ENCODE measurements at places on chromosomes 3 and 15.

DNA sequence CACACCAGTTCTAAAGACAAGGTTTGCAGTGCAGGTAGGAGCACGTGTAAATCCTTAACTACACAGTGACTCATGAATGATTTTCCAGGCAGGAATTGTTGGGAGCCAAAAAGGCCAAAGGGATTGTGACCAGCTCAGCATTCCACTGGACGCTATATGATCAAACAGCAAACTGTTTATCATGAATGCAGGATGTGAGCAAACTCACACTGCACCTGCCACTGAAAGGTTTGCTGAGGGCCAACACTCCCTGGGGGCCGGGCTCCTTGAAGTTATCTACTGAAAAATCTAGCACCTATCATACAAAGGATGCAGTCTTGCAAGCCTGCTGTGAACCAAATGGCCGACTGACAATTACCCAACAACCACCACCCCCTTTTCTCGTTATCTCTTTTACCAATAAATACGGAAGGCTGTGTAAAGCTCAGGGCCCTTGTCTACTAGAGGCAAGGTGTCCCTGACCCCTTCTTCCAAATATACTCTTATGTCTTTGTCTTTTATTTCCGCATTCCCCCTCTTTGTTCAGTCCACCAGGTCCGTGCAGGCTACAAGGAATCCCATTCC lies 11.5 kb upstream of the DNASE1L3 start:
- DNase-seq, result no peak

GRCh38 chr15:99197856-99198255 lies 51.5 kb downstream of the TTC23 start:
- no peak for DNase-seq

GRCh38 chr3:52277071-52277964 lies 1.1 kb downstream of the WDR82 start:
- peak; percentile 83 for DNase-seq

- DNase-seq, result no peak
Measured at GRCh38 chr3:62554264-62554799, 181.0 kb upstream of the FEZF2 start.

GRCh38 chr3:112469671-112470070 lies 29.6 kb downstream of the BTLA start:
- no peak for DNase-seq

DNA sequence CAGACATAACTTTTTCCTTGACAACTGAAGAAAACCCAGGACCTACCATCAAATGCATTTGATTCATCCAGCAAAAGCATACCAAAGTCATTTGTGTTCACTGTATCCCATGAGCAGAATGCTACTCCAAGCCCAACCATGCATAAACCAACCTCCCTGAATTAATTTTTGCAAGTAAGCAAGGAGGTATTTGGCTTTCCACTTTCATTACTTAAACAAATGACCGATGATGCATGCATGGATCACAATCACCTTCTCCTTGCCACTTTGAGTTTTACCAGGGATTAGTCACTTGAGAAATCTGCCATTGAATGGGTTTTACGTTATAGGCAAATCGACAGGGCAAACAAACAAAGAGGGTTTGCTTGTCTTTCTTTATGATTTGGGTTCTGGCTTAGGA lies 214.8 kb downstream of the FMN1 start:
- no peak for DNase-seq

DNA sequence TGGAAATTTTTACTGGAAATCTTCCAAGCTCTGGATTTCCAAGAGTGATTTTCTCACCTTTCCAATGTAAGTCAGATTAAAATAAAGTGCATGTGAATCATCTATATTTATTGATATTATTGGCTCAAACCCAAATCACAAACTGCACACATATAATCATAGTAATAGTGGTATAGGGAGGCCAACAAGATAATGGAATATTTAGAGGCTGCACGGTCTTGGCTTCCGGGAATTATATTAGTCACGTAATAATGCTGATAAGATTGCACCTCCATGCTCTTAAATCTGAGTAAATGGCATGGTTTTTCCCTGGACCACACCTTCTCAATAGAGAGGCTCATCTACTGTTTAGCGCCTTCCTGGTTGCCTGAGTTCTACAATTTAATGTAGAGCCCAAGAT lies 567.1 kb upstream of the NR2F2 start:
- no peak for DNase-seq

DNA sequence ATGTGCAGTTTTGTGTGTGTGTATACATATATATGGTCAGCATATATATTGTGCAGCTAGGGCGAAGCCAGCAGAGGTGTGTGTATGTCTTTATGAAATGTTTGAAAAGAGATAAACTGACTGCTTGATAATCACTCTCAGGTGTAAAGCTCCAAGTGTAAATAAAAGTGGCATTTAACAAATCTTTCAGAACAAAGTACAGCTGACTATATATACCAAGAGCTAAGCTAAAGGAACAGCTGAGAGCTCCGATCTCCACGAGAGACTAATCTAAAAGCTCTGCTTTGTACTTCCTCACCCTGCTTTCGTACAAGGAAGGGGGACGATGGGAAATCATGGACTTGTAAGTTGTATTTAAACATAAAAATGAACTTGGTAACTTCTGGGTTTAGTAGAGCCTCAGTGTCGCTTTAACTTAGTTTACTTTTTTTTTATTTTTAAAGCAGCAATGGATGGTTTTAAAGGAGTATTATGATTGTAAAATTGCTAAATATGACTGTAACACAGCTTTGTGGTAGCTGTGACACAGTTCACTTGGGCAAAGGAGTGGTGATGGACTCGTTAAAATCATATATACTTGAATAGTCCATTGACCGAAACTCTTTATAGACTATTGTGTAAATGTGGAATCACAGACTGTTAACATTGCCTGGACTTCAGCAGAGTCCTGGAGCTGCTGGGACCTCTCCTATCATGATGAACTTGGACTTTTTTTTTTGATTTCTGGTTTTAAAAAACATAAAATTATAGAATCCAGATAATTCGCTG lies 11.4 kb upstream of the ITPKA start:
- DNase-seq, result no peak

DNA sequence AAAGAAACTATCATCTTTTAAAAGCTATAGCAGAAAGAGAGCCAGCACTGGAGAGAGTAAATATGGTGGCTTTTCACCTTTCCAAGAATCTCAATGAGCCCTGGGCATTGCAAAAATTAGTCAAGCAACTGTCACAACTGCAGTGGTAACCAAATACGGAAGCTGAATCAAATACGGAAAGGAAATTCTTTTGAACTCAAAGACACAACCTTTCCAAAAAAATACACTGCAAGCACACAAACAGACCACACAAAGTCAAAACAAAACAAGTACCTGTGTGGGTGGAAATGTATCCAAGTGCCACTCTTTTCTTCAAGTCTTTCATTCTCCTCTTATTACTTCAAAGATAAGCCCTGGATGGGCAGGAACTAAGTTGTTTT lies 17.6 kb downstream of the VGLL4 start:
- DNase-seq, result no peak

- DNase-seq, result no peak
Measured at GRCh38 chr3:32596909-32597369, 26.3 kb upstream of the DYNC1LI1 start.

- DNase-seq, result peak; percentile 25
Measured at GRCh38 chr15:58552505-58553364, 120.9 kb downstream of the LIPC start.
